ENCODE measurements at places on chromosomes 11 and 22.

DNA sequence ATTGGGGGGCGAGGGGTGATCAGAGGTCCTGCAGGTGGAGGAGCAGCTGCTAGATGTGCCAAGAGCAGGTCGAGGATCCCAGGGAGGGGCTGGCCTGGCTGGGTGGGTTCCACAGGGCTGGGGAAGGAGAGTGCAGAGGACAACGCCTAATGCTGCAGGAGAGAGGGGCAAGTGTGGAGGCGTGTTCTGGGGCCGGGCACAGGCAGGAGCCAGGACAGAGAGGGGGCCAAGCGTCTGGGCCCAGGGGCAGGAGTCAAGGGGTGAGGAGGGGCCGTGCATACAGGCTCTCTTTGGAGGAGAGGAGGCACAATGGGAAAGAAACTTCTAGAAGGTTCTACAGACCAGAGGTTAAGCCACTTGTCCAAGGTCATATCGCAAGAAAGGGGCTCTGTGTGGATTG, 26.7 kb upstream of the FGF19 start:
- no peak for DNase-seq

GRCh38 chr22:28441720-28442263, 237.8 kb downstream of the TTC28 start:
- no peak for DNase-seq

DNA sequence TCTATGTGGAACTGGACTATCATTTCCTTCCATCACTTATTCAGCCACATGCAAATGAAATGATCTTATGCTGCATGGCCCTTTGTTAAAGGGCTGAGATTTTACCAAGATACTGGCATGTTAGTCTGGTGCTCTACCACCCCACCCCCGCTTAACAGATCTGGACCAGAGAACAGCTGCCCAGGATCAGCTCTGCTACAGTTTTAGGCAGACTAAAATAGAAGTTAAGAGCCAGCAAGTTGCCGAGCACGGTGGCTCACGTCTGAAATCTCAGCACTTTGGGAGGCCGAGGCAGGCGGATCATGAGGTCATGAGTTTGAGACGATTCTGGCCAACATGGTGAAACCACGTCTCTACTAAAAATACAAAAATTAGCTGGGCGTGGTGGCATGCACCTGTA, 4.6 kb downstream of the DDB1 start:
- DNase-seq = no peak

DNA sequence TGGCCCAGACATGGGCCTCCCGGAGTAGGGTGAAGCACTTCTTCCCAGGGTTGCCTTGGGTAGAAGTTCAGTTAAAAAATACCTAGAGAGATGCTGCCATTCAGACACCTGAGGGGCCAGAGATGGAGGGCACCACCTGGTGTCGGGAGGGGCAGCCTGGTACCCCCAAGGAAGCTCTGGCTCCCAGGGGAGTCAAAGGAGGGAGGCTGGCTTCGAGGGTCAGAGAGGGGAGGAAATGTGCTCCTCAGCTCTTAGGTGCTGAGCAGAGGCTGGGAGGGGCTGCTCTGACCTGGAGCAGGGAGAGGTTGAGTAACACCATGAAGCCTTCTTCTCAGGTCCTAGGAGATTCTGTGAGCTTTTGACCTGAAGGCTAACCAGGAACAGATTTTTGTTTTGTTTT, 1.1 kb downstream of the USP35 start:
- DNase-seq = no peak

DNA sequence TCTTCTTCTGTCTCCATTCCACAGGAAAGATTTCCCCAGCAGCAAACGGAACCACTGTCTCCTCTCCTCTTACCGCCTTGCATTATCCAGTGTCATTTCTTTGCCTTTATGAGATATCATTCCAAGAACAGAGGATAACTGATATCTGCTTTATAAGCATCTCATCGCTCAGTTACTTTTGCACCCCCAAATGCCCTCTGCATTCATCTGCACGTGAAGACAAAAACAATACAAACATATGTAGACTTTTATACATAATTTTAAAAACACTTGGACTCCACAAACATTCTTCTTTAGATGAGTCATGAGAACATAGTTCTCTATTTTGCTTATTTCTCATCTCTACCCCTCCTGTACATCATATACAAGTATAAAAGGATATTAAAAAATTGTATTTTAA, 512 bp upstream of the OR51T1 start:
- DNase-seq = no peak

- no peak for DNase-seq
Measured at GRCh38 chr11:70175236-70175698, 27.8 kb upstream of the FADD start.

DNA sequence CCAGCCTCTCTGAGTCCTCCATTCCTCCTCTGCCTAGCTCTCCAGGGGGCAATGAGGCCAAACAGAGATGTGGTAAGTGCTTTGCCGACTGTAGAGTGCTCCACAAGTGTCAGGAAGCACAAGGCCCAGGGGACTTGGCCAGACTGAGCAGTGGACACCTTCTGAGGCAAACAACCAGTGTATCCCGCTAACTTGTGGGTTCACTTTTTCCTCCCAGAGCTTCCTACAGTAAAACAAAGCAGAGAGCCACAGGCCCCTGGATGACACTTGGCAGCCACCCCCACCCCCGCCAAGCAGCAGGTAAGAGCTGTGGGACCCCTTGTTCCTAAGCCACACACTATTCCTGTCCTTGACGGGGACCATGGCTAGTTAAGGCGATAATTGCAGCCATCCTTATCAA, 160.9 kb downstream of the CACNA1I start:
- DNase-seq = no peak

DNA sequence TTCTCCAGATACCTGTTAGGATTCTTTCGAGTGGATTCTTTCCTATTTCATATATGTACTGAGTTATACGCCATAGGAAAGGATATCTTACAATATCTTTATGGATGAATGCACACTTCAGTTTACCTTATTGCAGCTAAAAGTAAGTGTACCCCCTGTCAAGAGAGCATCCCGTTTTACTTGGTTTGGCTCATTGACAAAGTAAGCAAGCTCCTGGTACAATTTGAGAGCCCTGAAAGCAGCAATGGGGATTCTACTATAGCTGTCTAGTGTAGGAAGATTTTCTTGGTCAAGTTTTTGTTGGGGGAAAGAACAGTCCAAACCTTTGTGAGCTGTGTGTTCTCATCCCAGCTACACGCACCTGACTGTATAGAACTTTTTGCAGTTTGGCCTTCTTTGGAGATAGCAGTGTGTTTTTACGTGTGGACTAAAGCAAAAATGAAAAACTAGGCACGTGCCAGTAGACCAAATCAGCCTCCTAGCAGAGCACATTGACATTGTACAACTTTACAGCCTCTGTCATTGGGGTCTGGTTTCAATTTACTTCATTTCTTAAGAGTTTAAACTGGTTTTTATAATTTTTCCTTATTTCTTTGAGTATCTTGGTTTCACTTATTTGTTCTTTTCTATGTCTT, 44.0 kb downstream of the PPP6R3 start:
- no peak for DNase-seq

DNA sequence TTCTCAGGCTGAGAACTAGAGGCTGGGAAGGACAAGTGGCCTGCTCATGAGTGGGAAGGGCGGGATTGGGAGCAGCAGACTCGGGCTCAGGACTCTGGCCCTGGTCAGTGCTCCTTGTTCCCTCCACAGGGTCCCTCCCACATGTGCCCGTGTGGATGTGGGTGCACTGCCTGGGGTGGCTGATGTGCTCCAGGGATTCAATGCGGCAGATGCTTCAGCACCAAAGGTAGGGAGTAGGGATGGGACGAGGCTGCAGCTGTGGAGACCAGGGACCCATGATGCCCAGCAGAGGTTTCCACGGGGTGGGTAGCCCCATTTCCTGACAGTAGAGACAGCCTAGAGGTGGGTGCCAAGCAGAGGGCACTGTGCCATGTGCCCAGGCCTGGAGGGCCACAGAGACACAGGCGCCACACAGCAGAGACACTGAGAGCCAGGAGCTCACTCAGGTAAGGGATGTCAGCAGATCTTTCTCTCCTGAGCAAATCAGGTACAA, 89.5 kb downstream of the GGTLC2 start:
- no peak for DNase-seq

DNA sequence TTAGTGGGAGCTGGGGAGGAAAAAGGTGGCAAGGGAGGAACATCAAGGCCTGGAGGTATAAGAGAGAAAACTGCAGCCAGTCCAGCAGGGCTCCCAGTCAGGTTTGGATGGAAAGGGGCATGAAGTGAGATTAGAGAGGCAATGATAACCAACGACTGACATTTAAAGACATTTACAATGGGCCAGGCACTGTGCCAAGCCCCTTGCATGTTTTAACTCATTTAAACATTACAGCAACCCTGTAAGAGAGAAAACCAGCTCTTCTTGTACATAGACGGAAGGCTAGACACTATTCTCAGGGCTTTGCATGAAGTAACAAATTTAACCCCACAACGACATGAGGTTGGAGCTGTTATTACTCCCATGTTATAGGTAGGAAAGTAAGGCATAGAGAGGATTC, 32.1 kb upstream of the PAK1 start:
- DNase-seq = no peak

- no peak for DNase-seq
Measured at GRCh38 chr22:49431551-49431950, 396.1 kb downstream of the BRD1 start.

GRCh38 chr11:120326228-120326627, 1.1 kb downstream of the TLCD5 start:
- no peak for DNase-seq

GRCh38 chr22:28019881-28020861, 101.1 kb upstream of the PITPNB start:
- peak; percentile 44 for DNase-seq

- no peak for DNase-seq
Measured at GRCh38 chr11:132314911-132315455, 944.6 kb downstream of the NTM start.

DNA sequence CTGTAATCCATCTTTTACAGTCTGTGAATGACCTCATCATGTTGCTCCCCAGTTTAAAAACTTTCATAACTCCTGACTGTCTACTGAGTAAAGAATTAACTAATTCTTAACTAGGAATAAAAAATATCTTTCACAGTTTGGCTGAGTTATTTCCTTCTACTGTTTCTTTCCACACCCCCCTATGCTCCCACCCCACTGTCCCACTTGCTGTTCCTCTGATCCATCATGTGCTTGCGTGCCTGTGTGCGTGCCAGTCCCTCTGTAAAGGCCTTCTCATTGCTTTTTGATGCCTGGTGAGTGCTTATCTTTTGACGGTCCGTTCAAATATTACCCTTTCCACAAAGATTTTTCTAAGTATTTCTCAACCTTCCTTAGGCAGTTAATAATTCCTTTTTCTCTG, 55.6 kb downstream of the ATG16L2 start:
- DNase-seq = no peak

DNA sequence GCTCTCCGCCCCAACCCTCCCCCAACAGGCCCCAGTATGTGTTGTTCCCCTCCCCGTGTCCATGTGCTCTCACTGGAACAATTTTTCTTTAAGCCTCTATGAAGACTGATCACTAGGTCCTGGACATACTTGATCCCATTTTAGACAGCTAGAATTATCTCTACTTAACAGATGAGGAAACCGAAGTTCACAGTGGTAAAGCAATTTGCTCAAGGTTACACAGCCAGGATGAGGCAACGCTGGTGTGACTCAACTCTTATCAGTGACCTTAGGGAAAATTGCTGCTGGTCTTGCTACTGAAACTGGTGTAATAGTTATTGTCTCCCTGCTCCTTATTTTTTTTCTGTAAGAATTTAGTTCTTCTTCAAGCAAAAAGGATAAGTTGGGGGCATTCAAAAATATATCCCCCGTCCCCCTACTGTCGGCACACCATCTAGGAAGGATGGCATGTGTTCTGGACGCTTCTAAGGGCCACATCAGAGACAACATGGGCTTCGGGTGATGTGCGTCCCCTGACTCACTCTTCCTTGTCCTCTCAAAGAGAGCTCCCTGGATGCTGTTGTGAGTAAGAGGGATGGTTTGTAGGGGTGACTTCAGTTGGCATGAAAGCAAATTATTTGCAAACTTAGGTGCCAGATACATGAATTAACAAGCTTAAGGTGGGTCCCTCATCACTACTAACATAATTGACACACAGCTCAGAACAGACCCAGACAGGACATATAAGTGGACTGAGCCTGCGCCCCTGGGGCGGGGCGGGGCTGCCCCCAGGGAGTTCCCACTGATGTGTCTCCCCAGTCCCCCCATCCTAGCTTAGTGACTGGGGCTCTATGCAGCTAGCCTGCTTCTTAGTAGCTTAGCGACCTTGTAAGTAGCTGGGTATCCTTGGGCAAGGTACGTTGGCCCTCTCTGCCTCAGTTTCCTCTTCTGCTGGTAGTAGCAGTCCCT, 23.6 kb upstream of the ALX4 start:
- DNase-seq = no peak

DNA sequence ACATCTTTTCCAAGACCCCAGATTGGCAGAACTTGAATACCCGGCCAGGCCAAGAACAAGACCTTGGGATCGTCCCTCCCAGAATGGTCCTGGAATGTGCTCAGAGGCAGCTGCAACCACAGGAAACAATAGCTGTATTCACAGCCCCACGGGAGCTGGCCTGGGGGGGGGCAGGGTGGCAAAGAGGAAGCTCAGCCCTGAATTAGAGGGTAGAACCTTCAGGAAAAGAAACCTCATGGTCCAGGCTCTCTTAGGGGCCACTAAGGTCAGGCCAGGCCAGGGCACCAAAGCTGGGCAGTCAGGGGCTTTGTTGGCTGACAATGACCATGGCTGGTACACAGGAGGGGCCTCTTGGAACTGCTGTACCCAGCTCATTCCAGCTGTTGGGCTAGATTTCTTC, 17.3 kb downstream of the RPL27A start:
- DNase-seq = no peak

- DNase-seq = no peak
Measured at GRCh38 chr11:116813781-116814471, 9.2 kb downstream of the APOA4 start.

DNA sequence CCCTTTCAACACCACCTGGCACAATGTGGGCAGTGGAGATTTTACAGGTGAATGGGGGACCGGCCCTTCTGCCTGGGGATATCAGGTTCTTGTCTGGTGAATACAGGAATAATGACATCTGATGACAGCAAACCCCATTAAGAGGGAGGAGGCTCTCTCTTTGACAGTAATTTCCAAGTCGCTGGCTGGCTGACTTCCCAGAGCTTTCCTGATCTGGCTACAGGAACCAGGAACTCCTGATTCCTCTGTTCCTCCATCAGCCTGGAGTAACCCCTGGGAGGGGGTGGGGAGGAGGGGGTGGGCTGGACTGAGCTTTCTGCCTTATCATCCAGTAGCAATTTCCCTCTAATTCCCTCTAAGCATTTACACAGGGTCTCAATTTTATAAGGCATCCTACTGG, 3.7 kb upstream of the MIEF1 start:
- DNase-seq = no peak

GRCh38 chr11:74090701-74091100, 80.1 kb downstream of the C2CD3 start:
- DNase-seq = no peak

- no peak for DNase-seq
Measured at GRCh38 chr11:125441648-125442410, 54.2 kb downstream of the FEZ1 start.

Measured in stimulated activated CD8-positive, alpha-beta memory T cell treated with anti-CD3 and anti-CD28 coated beads, Interleukin-12 subunit alpha, Interleukin-12 subunit beta, amount 100 ng/mL, for 1 hour (primary cell).